Heart right ventricle (tissue), 16 donors: ENCODE measurements at places on chromosomes 11 and 22.
A peak's percentile ranks its signal among the peaks of the same experiment; 100 is the strongest.

DNA sequence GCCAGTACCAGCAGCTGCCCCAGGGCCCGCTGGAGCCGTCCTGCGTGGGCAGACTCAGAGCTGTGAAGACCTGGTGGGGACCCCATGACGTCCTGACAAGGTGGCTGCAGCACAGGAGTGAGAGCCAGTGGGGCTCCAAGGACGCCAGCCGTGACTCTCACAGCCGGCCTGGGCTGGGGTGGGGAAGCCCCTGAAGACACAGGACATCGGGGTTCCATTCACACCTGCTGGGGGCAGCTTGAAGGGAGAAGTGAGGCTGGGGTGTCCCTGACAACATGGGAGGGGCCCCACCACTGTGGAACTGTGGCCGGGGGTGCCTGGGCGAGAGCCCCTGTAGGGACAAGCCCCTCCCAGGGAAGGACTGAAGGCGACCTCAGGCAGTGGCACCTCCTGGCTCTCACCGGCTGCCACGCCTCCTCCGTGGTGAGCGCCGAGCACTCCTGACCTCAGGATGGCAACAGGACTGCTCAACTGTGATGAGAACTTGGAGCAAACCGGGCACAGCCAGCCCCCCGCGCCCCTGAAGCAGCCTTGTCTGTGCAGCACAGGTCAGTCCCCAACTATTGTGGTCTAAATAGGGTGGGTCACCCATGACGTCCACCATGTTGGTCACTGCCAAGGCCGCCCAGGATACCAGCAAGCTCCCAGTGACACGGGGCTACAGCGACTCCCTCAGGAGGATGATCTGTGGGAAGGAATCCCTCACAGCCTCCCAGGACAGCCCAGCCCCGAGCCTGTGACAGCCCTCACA lies 22.7 kb upstream of the IL17REL start:
- DNase-seq: no peak

GRCh38 chr11:67534070-67534679 lies 10.9 kb upstream of the CABP2 start:
- no peak for DNase-seq

- no peak for DNase-seq
These were observed 924.6 kb upstream of the FAT3 start for GRCh38 chr11:91299980-91300379.

DNA sequence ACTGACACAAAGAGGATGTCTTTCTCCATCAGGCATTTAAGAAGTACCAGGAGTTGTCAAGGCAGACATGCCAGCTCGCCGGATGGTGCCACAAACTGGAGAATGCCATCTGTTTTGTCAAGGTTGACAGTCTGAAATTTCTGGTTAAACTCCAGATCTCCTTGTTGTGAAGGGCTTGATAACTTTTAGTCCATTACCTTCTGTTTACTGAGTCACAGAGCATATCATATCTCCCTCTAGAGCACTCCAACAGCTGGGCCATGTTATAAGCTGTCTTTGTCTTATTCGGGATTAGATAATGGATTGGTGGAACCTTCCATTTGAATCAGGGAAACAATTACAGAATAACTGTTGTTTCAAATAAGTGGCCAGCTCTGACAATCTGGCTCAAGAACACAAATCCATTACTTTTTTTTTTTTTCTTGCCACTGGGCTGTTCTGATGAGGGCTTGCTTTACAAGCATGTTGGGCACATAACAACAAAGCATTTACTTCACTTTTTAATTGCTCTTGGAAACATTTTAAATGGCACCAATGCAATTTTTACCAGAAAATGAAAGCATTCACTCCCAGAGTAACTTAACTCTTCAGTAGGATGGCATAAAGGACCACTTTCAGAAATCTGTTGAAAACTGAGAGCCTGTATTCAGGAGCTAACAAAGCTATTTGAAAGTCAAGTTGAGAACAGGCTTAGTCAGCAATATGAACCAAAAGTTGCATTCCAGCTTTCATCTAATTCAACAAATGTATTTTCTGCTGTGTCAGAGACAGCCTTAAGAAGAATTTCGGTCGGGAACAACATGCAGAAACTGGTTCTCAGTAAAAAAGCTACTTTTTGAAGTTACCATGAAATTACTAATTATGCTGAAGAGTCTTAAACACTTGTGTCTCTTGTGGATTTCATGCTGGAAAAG lies 227.6 kb upstream of the PITPNB start:
- no peak for DNase-seq

DNA sequence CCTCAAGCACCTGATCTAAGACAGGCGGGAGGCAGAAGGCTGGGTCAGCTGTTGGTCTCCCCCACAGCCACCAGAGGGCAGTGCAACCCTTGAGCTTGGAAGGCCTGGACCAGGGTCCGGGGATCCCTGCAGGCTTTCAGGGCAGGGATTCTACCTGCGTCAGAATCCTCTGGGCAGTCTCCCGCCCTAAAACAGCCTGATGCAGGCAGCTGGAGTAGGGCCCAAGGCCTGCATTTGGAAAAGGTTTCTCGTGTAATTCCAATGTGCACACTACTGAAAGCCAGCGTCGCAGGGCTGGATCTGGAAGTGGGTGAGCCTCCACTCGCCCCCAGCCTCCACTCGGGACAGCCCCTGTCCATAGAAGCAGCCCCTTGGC lies 31.8 kb downstream of the BID start:
- peak; percentile 61 for DNase-seq

GRCh38 chr11:118142809-118143208 lies 9.8 kb downstream of the SCN4B start:
- no peak for DNase-seq

DNA sequence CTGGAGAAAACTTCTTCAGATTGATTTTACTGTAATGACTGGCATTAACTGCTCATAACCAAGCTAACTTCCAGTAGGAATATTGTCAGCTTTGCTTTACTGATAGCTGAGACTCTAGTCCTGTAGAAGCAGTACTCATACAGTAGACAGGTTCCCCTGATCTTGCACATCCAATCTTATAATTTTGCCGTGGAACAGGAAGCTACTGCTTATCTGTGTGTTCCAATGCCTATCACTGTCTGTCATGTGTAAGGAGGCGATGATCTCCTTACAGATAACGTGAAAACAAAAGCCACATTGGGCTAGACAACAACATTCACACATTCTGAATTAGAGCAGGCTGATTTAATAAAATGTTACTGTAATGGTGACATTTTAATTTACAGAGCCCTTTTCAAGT lies 13.2 kb downstream of the HSD17B12 start:
- DNase-seq: no peak

- no peak for DNase-seq
These were observed 624.5 kb downstream of the OPCML start for GRCh38 chr11:132907651-132908413.

DNA sequence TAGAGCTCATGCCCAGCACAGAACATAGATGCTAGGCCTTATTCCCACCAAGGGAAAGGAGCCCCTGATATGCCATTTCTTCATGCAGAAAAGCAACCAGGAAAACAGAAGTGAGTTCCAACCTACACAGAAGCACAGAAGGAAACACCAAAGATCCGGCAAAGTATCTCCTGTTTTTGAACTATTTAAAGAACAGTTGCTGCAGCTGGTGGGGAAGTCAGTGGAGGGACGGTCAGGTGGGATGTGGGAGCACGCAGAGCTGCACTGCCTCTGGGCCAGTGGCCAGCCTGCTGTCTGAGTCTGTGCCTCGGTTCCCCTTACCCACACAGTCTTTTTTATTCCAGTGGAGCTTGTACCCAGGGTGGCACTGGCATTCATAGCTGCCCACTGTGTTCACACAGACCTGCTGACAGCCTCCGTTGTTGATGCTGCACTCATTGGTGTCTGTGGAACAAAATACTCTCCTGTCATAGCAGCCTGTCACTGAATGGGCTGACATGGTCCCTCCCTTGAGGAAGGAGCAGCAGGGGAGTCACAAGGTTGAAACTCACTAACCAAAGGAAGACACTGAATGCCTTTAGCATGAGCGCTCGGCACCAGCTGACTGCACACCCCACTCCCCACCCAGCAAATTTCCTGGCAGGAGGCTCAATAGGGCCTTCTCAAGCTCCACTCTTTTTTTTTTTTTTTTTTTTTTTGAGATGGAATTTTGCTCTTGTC lies 37.9 kb downstream of the SCUBE2 start:
- DNase-seq: no peak

GRCh38 chr22:39530116-39530515 lies 2.4 kb downstream of the RPS19BP1 start:
- no peak for DNase-seq

DNA sequence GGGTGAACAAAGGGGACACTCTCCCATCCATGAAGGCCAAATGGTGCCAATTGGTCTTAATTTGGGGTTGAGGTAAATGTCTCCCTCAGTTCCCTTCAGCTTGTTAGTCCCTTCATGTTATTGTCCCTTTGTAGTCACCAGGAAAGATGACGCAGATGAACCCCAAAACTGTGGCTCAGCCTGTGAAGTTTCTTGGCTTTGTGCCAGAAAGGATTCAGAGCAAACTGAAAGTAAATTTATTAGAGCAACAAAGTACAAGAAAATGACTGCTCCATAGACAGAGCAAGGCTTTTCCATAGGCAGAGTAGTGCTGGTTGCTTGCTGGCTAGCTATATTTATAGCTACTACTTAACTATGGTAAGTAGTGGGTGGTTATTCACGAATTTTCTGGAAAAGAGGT lies 16.7 kb downstream of the OR4C3 start:
- no peak for DNase-seq

DNA sequence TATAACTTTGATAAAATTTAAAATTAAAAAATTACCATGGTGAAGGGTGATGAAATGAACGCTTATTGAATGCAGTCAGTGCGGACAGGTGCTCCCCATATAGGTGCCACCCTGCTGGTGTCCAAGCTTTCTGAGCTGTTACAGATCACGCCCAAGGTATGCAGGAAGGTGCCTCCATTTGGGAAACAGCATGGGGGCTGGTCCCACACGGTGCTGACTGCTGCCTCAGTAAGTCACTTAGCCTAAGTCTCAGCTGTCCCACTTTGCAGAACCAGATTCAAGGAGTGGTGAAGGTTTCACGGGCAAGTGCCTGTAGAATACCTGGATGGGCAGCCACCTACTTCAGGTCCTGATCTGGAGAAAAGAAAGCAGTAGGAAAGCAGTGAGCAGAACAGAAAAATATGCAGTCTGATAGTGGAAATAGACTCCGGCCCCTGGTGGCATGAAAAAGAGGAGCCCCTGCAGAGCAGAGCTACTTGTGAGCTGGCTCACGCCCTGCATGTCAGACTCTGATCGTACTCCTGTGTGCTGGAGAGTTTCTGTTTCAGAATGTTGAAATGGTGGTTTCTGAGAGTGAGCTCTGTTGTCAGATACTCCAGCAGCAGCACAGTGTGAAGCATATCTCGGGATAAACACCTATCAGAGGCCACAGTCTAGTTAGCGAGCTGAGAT lies 33.2 kb downstream of the ADORA2A start:
- DNase-seq: no peak

DNA sequence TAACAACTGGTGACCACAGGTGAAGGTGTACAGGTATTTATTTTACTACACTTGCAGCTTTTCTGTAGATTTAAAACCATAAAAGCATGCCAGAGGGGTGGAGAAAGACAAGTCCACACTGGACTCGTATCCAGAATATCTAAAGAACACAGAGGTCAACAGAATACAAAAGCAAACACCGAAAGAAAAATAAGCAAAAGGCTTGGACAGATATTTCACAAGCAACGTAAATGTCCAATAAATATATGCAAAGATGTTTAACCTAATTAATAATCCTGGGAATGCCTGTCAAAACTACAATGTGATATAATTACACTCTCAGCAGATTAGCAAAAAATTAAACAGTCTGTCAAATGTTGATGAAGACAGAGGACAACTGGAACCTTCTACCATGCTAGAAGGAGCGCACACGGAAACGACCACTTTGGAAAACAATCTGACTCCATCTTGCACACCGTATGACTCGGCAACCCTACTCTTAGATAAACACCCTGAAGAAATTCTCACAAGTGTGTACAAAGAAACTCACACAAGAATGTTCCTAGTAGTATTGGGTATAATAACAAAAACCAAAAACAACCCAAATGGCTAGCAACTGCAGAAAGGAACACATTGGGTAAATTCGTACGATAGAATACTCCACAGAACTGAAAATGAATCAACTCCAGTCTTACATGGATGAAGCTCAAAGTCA lies 27.2 kb downstream of the GNB1L start:
- no peak for DNase-seq

- no peak for DNase-seq
These were observed 566.2 kb downstream of the TMEM135 start for GRCh38 chr11:87603887-87604286.
